IPS DF 6.9 (cell line): ENCODE measurements at places on chromosomes 4 and X.

GRCh38 chr4:95601356-95601755 lies 52.6 kb upstream of the UNC5C start:
- no peak for DNase-seq

- DNase-seq, result no peak
These were observed 405.1 kb downstream of the KCNIP4 start for GRCh38 chr4:21543514-21543913.

DNA sequence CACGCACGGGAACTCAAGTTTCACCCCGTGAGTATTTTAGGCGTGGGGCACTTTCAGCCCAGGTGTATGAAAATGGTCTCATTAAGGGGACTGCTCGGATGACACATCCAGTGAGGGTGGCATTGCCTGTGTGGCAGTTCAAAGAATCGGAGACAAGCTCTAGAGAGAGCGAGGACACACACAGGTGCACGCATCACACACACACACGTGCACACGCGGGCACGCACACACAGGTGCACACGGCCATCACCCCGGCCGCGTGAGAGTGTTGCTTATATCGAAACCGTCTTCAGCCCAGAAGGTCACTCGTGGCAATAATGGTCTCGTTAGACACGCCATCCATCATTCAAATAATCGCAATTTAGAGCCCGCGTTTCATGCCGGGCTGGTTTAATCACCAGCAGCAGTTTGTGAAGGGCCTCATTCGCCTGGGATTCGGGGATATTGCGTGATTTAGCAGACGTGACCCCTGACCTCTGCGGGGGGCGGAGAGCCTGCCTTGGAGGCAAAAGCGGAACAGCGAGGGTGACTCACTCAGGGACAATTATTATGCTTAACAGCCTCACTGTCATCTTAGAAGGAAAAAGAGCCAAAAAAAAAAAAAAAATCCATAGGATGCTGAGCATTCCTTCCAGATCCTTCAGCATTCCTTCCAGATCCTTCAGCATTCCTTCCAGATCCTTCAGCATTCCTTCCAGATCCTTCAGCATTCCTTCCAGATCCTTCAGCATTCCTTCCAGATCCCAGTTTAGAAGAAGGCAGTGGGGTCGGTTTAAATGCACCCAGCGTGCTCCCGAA lies 89.4 kb upstream of the PPP2R3B start:
- DNase-seq, result no peak

GRCh38 chr4:189050643-189051042 lies 890.0 kb upstream of the FRG1 start:
- DNase-seq, result no peak

GRCh38 chr4:172489861-172490260 lies 676.7 kb downstream of the GALNTL6 start:
- no peak for DNase-seq
